ENCODE measurements at places on chromosomes 1 and 21. TPM values are rescaled to one million over a fixed set of nuclear protein-coding genes. Genes with fewer than 3 reads are reported as not detected.
A peak's percentile ranks its signal among the peaks of the same experiment; 100 is the strongest.

Gene WDR64
- total RNA-seq: not detected

Gene FABP3
- total RNA-seq: 2.7 TPM

Gene TCP10L
- not detected for total RNA-seq

Gene STUM
- total RNA-seq: not detected

Gene C1orf185
- not detected for total RNA-seq

- no peak for DNase-seq
These were observed 33.9 kb upstream of the OPRD1 start for GRCh38 chr1:28778021-28778420.

DNA sequence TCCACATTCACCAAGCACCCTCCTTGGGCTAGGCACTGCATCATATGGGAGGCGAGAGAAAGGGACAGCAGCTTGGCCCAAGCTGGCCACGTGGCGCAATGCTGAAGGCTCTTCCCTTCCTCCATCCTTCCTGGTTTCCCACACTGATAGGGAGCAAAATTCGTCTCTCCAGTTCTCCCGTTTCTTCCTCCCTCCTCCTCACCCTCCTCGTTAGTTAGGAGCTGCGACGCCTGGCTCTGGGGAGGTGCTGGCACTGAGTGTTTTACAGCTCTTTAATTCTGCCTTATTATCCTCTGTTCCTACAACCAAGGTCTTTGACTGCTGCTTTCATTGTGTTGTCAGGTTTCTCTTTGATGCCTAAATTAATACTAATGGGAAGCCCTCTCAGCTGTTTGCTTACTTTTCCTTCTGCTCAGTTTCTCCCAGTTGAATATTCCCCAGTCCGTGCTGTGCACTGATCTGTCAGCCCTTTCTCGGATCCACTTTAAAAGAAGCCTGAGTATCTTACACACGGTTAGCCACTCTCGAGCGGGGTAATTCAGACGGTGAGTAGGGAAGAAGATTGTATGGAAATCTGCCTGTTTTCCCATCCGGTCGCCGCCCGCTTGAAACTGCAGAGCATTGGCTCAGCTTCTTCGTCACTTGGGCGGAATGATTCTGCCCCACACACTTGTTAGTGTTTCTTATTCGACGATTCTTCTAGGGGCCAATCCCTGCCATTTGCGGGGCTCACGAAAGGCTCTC is 56.2 kb upstream of the SMYD2 start:
- DNase-seq: peak; percentile 42

- peak; percentile 74 for DNase-seq
These were observed 13.5 kb downstream of the LDLRAP1 start for GRCh38 chr1:25556791-25557476.

DNA sequence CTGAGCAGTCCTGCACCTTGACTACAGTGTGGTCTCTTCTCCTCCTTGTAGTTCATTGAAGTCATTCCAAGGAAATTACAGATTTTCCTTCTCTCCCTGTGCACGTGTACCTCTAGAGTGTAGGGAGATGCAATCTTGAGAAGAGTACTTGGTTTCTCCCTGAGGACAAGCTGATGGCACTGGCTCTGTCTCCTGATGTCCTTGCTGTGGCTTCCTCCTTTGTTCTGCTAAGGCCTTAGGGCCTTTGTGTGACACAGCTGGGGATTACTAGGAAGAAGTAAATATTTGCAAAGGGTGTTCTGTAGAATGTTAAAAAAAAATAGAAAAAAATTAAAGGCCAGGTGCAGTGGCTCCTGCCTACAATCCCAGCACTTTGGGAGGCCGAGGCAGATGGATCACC is 66.2 kb upstream of the APOBEC4 start:
- no peak for DNase-seq

- no peak for DNase-seq
These were observed 538.5 kb downstream of the NEGR1 start for GRCh38 chr1:71743862-71744261.

GRCh38 chr1:93056214-93056613 is 22.9 kb upstream of the MTF2 start:
- DNase-seq: peak; percentile 38

DNA sequence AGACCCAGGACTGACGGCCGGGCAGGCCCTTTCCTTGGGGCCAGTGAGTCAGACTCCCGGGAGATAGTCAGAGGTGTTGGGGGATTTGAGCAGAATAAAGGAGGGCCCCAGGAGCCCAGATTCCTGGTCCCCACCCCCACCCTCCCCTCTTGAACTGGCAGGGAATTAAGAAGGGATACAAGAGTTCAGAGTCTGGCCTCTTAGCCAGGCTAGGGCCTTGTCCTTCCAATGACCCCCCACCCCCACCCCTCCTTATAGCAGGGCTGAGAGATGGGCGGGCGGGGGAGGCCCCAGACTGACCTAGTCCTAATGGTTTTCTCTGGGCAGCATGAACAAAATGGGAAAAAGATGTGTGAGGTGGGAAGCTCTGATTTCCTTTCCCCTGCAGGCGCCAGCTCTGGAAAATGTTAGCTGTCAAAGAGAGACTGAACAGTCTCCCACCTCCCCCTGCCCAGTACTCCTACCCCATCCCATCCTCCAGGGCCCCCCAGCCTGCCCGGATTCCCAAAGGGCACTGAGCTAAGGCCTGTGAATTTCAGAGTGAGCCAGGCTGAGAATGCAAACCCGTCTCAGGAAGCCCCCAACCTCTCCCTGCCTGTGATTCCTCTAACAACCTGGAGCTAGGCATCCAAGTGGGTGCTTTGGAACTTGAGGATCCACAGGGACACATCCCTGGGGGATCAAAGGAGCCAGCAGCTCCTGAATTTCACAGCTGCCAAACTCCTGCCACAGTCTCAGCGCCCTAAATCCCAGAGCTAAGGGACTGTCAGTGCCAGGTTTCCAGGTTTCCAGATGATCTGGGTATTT is 5.8 kb upstream of the CRABP2 start:
- DNase-seq: peak; percentile 42

- no peak for DNase-seq
These were observed 214.0 kb downstream of the ZC3H11B start for GRCh38 chr1:219398815-219399396.

DNA sequence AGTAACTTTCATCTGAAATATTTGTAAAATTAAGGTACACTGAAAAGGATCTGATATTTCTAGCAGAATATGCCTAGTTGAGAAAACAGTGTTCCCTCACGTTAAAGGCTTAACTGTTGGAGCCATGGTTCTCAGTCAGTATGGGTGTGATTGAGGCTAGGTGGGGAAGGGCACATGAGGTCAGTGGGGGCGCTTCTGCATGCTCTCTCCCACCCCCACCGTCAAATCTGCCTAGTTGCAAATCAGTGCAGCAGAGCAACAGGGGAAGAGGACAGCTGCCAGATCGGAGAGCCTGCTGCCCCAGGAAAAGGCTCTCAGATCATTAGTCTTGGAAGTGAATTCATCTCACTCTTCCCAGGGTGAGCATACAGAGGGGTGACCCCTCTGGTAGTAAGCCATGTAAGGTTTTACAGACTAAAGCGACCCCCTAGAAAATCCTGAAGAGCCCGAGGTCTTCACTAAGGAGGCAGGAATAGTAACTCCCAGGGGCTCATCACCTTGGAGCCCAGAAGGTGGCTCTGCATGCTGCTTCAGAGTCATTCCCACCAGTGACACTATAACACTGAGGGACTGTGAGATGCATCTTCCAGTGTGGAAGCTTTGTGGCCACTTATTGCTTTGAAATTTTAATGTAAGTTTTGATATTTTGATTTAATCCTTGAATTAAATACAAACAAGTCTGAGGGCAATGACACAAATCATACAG is 83.1 kb upstream of the BARHL2 start:
- DNase-seq: no peak

GRCh38 chr1:151935154-151935553 is 25.8 kb upstream of the THEM4 start:
- DNase-seq: peak; percentile 17

DNA sequence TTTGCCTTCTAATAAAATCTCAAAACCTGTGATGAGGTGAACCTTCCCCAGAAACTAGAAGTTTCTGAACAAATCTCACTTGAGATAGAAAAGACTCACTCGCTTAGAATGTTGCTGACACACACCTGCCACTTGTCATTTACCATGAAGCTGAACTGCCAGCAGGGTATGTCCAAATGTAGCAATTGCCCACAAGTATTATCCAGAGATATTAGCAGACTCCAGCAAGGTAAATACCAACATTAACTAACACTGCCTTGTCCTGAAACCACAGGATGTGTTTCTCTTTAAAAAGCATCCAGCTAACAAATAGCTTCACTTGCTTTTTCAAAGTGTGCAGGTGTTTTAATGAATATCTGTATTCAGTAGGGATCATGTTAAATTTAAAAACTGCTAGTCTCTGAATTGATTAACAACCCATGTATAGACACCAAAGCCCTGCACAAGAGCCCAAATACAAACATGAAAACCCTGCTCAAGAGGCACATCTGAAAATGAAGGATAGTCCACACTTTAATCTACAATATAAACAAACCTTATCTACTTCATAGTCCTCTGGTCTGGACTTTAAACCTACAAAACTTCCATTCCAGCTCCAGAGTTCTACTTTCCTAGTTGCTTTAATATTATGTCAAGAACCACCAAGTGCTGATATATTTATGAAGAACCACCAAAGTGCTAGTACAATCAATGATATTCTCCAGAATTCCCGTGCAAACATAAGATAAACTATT is 19.3 kb downstream of the KRTAP8-1 start:
- DNase-seq: no peak

DNA sequence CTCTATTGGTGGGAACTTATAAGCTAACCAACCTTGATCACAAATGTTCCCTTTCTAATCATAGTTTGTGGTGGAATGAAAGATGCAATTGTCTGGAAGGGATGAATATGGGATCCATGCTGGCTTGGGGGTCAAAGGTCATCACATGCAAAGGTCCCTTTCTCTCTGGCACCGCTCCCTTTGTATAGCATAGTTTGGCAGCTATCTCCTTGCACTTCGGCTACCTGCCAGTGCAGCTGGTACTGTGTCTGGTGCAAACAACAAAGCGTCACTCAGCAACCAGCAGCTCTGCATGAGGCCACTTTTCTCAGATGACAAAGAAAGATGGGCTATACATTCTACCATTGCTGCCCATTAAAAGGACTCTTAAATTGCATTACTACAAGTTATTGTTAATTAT is 188.2 kb upstream of the NFIA start:
- no peak for DNase-seq

DNA sequence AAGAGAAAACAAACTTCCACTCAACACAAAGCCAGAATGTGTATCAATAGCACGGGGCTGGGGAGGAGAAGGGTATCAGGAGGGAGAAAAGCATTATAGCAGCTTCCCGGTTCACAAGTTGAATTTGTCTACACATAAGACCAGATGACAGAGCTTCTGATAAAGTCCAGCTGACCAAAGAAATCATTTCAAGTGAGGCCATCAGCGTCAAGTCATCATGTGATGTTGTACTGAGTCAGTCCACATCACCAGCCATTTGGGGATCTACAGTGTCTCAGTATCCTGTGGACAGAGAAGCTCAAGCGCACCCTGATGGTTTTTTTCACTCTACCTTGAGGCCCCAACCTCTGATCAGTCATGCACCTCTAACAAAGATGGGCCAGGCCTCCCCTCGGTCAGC is 33.0 kb downstream of the SETD4 start:
- DNase-seq: peak; percentile 12

Measured in M059J (cell line).